ENCODE measurements at places on chromosomes 3 and 15.

DNA sequence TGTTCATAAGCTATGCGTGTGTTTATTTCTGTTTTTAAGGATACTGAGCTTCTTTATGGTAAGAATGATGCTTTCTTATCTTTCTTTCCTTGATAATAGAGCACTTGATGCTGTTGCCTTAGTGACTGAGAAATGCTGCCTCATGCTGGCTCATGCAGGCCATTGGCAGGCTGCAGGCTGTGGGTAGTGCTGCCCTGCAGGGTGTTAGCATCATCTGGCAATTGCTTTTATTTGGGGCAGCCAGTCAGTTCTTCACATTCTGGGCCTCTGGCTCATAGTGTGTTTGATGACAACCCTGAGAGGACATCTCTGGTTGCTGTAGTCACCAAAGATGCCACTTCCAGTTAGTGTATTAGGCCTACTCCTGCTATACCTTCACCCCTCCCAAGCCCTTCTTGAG lies 66.2 kb upstream of the ONECUT1 start:
- no peak for DNase-seq

- DNase-seq: no peak
Measured at GRCh38 chr15:82133251-82133650, 87.4 kb upstream of the MEX3B start.

DNA sequence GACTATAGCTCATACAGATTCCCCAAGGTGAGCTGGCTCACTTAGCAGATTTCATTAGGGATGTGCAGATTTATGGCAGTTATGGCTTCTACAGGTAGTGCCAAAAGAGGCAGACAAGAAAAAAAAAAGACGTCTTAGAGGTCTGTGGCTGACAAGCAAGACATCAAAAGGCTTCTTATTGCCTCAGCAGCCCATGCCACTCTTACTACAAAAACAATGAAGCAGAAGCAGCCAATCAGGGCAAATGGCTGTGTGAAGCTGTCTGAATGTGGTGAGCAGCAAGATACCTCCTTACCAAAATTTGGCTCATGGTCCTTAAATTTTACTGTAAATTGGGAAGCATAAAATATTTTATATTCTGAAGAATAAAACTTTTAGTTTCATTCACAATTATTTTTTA lies 557.5 kb upstream of the GOLIM4 start:
- no peak for DNase-seq

DNA sequence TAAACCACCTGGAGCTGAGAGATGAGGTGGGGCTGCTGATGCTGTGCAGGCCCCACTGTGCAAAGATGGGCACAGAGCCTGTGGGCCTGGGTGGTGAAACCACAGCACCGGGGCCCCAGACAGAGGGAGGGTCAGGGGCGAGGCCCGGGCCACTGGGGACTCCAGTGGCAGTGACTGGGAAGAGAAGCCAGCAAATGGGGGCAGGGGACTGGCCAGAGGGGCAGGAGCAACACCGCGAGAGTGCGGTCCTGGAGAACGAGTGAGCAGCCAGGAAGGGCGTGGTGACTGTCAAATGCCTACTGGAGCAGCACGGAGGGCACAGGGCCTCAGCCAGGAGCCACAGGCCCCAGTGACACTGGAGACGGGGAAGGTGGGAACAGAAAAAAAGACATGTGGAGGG lies 39.8 kb downstream of the HCN4 start:
- DNase-seq: no peak

- DNase-seq: no peak
Measured at GRCh38 chr15:62549345-62549970, 384.4 kb upstream of the C2CD4B start.

- DNase-seq: no peak
Measured at GRCh38 chr3:94596887-94597566, 534.2 kb downstream of the NSUN3 start.

DNA sequence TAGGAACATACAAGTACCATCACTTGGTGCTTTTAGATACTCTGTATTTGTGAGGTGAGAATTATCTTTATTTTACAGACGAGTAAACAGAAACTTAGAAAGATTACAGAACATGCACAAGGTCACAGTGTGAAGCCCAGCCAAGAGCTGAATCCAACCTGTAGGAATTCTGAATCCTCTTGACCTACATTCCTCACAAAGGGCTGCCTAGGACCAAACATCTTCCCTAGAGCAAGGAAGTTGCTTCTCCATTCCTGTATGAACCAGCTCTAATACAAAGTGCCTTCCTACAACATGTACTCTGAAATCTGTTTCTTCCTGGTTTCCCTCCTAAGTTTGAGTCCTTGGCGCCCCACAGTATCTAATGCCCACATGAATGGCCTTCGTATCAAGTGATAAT lies 2.9 kb downstream of the HDGFL3 start:
- no peak for DNase-seq

DNA sequence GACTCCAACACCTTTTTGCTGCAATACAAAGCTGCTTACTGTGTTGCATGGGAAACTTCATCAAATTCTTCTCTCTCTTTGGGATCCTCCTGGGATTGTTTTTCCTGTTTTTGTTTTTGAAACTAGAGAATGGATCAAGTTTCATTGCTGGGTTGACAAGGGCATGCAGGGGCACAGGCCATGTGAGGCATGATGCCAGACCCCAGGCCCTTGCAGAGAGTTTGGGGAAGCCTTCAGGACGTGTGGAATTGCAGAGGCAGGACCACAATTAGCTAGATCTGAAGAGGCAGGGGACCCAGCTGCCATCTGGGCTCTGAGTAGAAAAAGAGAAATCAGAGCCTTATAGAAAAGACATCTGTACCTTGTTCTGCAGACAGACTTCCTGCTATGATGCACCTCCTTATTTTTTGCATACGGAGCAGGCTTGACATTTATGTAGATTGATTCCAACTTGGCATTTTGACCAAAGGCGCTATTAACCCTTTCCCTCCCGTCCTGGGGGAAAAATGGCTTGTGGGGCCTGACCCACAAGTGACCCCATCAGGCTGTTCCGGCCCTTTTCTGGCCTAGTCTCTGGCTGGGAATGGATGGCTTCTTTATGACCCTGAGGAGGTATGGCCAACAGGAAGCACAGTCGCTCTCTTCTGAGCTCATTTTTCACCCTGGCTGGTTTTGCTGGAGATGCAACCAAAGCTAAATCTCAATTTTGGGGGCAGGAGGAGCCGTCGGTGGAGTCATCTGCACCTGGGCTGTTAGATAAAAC lies 44.3 kb upstream of the CHRNB4 start:
- DNase-seq: no peak

- DNase-seq: no peak
Measured at GRCh38 chr3:36060950-36061349, 319.4 kb upstream of the STAC start.

DNA sequence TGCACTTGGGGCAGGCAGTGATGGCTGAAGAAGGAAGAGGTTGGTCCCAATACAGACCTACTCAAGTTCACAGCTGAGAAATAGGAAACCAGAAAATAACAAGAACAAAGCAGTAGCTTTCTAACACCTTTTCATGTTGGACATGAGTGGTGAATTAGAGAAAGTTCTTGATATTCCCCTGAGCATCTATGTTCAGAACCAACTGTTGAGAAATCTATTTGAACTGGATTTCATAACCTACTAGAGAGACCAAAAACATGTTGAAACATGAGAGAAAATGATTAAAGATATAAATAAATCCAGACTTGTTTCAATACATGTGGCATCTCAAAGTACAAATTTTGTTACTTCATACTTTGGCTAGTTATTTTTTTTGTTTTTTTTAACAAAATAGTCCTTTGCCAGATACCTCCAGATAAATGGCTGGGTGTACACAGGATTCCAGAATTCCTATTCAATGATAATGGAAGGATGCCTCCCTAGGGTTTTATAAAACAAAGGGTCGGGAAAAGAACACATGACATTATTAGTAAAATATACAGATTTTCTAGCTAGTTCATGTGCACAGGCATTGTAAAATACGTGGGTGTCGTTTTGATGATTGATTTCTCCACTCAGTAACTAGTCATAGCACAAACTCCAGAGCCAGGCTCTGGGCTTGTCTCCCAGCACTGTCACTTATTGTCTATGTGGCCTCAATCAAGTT lies 34.4 kb upstream of the TNFSF10 start:
- DNase-seq: no peak

DNA sequence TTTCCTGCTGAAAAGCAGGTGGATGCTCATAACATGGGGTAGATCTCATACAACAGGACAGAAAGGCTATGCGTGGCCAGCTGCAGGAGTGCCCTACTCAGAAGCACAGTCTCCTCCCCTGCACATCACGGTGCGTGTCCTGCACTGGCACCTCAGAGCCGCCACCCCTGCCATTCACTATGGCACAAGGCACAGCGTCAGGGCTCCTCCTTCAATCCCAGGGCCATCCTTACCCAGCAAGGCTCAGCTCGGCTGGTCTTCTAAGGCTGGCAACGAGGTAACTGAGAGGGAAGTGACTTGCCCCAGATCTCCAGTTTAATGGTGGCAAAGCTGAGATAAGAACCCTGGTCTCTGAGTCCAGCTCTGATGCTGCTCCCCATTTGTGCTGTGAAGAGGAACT lies 97.1 kb downstream of the CPN2 start:
- DNase-seq: no peak

DNA sequence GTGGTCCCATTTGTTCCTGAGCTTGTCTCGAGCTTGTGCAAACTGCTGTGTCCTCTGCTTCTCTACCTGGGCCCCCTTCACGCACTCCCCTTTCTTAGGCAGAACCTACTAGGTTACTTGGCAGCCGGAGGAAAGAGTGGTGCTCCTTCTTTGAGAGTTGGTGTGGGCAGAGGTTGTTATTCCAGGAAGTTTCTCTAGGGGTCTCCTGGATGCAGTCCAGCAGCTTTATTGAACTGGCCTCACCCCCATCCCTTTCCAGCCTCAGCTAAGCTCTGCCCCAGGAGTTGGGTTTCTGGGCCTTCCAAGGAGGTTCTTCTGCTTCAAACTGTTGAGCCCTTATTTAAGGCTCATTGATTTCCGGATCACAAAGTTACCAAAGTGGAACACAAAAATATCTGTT lies 103.2 kb downstream of the C3orf70 start:
- DNase-seq: no peak

GRCh38 chr15:77627581-77627980 lies 5.1 kb downstream of the LINGO1 start:
- DNase-seq: no peak

GRCh38 chr3:69203631-69204314 lies 81.4 kb upstream of the LMOD3 start:
- no peak for DNase-seq

DNA sequence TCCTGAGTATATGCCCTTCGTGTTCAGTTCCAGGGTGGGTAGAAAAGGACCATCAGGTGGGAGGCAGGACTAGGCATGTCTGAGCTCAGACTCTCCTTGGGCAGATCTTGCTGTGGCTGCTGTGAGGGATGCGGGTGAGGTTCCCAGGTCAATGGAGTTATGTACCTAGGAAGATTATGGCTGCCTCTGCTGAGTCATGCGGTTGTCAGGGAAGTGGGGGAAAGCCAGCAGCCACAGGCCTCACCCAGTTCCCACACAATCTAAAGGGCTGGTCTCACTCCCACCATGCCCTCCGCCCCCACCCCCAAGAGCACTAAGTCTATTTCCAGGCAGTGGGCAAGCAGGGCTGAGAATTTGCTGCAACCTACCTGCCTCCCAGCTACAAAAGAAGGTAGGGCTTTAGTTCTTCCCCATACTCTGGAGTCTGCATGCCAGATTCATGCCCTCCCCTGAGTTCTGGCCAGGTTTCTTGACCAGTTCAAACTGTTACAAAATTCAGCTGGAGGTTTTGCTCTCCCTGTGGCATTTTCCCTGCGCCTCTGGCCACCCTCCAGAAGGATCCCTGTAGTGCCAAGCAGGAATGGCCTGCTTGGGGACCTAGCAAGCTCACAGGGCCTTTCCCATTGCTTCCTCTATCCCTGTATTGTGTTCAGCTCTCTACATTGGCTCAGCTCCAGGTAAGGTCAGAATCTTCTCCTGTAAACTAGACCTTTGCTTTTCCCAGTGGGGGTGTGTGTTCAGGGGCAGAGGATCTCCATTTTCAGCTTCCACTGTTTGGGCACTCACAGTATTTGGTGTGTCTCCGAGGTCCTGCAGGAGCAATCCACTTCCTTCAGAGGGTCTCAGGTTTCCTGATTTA lies 12.7 kb upstream of the TMCO5A start:
- DNase-seq: no peak

DNA sequence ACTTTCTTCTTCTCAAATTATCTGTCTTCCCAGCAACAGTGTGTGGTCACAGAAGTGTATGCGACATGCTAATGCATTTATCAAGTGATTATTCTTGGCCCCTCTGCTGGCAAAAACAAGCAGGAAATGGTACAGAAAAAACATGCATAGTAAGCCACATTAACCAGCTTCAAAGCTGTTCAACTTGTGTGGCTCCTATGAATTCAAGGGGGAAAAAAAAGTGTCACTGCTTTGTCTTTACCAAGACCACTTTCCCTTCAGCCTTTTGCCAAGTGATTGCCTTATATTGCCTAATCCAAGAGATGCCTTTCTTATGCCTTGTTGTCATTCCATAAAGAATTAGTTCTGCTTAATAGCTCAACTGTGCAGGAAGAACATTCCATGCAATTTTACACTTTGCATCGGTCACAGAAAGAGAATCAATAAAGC lies 39.1 kb downstream of the PRTG start:
- peak; percentile 40 for DNase-seq

DNA sequence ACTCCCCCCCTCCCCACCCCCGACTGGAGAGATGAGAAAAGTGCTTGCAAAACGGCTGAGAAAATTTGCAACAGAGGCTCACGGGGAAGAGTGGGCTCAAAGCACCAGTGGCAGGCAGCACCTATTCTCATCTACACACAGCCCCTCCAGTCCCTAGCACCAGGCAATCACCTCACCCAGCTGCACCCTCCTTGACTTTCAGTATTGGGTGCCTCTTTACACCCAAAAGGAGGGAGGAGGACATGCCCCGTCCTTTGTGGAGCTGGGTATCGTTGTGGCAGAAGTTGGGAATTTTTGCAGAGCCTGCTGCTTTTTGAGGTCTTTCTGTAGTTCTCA lies 182.8 kb upstream of the TOPAZ1 start:
- DNase-seq: no peak

DNA sequence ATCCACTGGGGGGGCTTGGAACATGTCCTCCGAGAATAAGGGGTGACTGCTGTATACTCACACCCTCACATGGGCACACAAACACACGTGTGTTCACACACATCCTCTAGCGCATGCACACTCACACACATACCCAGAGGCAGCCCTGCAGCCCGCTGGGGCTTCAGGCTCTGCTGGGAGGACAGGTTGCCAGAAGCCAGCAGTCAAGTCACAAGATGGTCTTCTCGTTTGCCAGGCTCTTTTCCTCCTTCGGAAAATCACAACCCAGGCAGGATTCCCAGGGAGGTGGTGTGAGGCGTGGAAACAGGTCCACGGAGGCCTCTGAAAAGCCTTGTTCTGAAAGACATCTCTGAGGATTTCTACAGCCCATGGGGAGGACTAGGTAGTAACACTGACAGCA lies 26.8 kb downstream of the MEGF11 start:
- DNase-seq: no peak

DNA sequence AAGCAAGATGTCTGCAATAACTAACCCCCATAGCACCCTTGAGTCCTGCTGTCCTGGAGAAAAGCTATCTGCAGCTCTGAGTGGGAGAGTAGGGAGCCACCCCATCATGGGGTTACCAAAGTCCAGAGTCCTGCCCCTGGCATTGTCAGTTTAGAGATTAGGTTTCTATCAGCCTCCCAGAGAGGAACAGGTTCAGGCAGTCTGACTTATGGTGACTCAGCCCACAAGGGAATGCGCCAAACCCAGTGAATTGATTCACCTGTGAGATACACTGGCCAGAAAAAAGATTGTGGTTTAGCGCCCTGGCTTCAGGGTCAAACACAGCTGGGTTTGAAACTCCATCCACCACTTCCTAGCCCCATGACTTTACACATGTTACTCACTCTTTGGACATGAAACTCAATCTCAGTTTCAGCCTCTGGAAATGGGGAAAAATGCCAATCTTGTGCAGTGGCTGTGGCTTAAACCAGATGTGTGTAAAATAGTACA lies 263.6 kb upstream of the HES1 start:
- DNase-seq: peak; percentile 97

GRCh38 chr3:64659617-64659978 lies 28.2 kb downstream of the ADAMTS9 start:
- DNase-seq: no peak

All from astrocyte of the cerebellum (primary cell).